ENCODE measurements at places on chromosomes 7 and 10.
A peak's percentile ranks its signal among the peaks of the same experiment; 100 is the strongest.

GRCh38 chr7:145875267-145875666, 241.3 kb upstream of the CNTNAP2 start:
- no peaks in the 10 kb centered on the region for H3K36me3 ChIP-seq
- H3K4me3 ChIP-seq, result no peak overlapping the region
- H3K27ac ChIP-seq, result no peak overlapping the region

GRCh38 chr7:155756322-155756721, 55.9 kb downstream of the SHH start:
- DNase-seq, result no peak
- H3K4me1 ChIP-seq, result peaks cover 17% of the 10 kb centered on the region
- no peaks in the 10 kb centered on the region for H3K27me3 ChIP-seq
- no peak overlapping the region for H3K4me3 ChIP-seq
- H3K36me3 ChIP-seq, result peaks cover 35% of the 10 kb centered on the region

- H3K4me1 ChIP-seq, result peaks cover 7% of the 10 kb centered on the region
- no peak overlapping the region for H3K27ac ChIP-seq
- DNase-seq, result no peak
- no peak overlapping the region for H3K4me3 ChIP-seq
- no peaks in the 10 kb centered on the region for H3K36me3 ChIP-seq
- H3K27me3 ChIP-seq, result no peaks in the 10 kb centered on the region
Observed at GRCh38 chr7:18165166-18165565, 137.5 kb upstream of the PRPS1L1 start.

DNA sequence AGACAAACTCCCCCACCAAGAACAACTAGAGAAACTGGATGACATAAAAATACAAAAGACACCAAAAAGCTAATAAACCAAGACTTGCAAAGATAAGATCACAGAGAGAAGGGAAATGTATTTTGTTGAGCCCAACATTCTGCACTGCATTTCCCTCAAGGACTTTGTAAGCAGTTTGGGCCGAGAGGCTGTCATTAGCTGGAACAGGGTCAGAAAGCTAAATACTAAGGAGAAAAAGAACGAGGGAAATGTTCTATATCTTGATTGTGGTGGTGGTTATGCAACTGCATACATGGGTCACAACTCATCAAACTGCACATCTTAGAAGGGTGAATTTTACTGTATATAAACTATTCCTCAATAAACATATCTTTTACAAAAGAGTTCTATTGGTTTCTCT, 315.0 kb downstream of the IPMK start:
- no peaks in the 10 kb centered on the region for H3K36me3 ChIP-seq
- DNase-seq, result peak; percentile 21
- H3K27ac ChIP-seq, result no peak overlapping the region

GRCh38 chr10:4262870-4263600, 478.0 kb upstream of the KLF6 start:
- H3K4me3 ChIP-seq, result no peak overlapping the region
- H3K27ac ChIP-seq, result peak overlapping the region; percentile 37
- no peak for DNase-seq
- H3K36me3 ChIP-seq, result peaks cover 6% of the 10 kb centered on the region
